ENCODE measurements at places on chromosomes 4 and X.

GRCh38 chrX:1591863-1592469 is 562 bp downstream of the AKAP17A start:
- H3K36me3 ChIP-seq, result peaks cover 7% of the 10 kb centered on the region
- peak overlapping the region; percentile 80 for H3K27ac ChIP-seq
- H3K4me3 ChIP-seq, result peak overlapping the region; percentile 92
- H3K27me3 ChIP-seq, result no peaks in the 10 kb centered on the region

DNA sequence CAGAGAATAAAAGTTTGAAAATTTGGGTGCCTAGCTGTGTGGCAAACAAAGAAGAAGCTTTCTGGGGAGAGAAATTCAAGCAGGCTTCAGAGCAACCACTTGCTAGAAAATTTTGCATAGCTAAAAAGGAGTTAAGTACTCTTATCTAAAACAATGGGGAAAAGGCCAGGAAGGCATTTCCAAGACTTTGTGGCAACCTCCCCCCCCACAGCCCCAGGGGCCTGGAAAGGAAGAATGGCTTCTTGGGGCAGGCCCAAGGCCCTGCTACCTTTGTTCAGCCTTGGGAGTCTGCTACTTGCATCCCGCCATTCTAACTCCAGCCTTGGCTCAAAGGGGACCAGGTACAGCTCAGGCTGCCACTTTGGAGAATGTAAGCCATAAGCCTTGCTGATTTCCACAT is 102.2 kb downstream of the PTCHD1 start:
- DNase-seq, result no peak
- H3K4me1 ChIP-seq, result no peaks in the 10 kb centered on the region
- no peaks in the 10 kb centered on the region for H3K27me3 ChIP-seq
- H3K27ac ChIP-seq, result no peak overlapping the region

GRCh38 chr4:65623506-65623905 is 46.8 kb downstream of the EPHA5 start:
- H3K4me1 ChIP-seq, result peaks cover 19% of the 10 kb centered on the region
- H3K36me3 ChIP-seq, result no peaks in the 10 kb centered on the region
- DNase-seq, result peak; percentile 81
- no peak overlapping the region for H3K27ac ChIP-seq
- H3K4me3 ChIP-seq, result no peak overlapping the region

DNA sequence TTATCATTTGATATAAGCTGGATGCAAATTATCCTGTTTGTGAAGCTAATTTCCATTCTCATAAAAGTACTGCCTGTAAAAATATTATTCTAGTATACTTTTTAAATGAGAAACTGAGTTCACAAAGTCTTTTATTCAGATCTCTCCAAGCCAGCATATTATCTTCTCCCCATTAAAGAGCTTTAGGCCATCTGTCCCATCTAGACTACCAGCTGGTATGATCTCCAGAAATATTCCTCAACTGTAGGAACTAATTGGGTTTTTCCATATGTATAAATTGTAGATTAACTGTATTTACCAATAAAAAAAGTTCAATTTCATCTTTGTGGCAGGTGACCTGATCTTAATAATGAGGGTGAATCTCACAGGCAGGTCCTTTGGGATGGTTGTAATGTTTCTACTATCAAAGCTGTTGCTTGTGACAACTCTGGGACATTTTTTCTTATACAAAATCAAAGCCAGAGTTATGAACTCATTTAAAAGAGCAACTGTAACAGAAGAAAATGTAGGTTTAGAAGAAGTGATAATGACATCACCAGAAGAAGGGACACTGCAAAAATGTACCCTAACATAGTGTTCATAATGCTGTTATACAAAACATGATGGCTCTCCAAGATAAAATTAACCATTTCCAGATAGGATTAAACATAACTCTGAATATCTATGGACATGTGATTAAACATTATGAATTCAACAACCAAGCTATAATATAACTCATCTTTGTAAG is 132.8 kb downstream of the KCNIP4 start:
- no peak overlapping the region for H3K4me3 ChIP-seq
- no peak for DNase-seq
- H3K27me3 ChIP-seq, result no peaks in the 10 kb centered on the region
- H3K36me3 ChIP-seq, result no peaks in the 10 kb centered on the region

Measured in GM23248 (cell line).